ENCODE measurements at places on chromosomes 11 and 22. TPM values are rescaled to one million over a fixed set of nuclear protein-coding genes. Genes with fewer than 3 reads are reported as not detected.

The TSPO gene
- polyA plus RNA-seq: 55.8 TPM

The POU2AF2 gene
- not detected for polyA plus RNA-seq

- DNase-seq: no peak
Measured at GRCh38 chr11:702462-703461, 3.3 kb upstream of the EPS8L2 start.

DNA sequence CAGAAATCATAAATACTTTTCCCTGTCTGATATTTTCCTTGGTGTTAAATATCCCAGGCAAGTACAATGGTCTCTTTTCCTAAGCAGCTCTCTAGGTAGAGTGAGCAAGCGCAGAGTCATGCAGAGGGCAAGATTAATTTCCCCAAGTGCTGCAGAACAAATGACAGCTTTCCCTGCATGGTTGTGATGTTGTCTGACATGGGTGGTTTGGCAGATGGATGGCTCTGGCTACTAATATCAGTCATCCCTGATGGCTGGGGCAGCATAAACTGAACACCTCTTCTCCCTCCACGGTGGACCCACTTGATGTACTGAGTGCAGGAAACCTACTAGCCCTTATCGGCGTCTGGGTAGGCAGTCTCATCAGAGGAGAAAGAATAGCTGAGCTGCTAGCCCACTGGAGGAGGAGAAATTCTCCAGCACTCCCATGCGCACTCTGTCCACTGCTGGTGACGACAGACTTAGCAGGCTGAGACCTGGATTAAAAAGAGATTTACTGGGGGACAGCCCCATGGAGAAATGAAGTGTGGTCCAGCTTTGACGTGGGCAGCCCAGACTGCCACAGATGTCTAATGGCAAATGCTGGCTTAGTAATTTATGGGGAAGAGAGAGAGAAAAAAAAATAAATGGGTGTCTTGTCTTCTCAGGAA lies 202.9 kb downstream of the DBX1 start:
- DNase-seq: no peak

DNA sequence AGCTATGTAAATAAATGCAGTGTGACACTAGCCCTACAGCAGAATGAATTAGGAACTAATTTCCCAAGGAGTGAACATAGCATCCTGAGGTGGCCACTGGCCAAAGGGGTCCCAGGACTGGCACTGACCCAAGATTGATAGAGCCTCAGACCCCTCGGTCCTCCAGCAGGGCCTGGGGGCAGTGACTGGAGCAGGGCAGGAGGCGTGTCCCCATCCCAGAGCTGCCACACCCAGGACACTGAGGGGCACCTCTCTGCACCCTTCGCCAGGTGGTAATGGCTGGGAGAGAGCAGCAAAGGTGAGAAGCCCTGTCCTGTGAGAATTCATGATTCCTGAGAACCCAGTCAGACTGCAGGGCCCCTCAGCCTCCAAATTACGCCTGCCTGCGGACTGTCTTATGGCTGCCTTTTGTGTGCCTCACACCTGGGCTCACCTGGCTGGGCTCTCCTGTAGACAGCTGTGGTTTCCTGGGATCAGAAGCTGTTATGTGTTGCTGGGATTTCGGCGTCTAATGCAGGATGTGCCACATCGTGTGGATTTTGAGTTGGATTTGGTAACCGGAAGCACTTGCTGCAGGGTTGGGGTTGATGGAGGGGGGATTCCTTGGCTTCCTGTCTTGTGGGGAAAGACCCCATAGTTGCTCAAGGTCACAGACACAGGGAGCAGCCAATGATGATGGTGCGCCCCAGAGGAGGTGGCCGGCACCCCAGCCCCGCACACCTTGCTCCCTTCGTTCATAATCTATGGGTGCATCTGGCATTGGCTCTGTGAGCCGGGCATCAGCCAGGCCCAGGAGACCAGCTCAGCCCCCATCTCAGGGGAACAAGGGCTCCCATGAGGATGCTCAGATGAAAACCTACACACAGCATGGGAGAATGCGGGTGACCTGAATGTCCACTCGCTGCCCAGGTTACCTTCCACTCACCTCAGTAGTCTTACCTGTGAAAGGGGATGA lies 582.9 kb downstream of the BRD1 start:
- no peak for DNase-seq

GRCh38 chr11:115133475-115134209 lies 370.6 kb downstream of the CADM1 start:
- no peak for DNase-seq

Measured in muscle of back (tissue), 13 donors.